ENCODE measurements at places on chromosomes 2 and 18.
A peak's percentile ranks its signal among the peaks of the same experiment; 100 is the strongest.

- DNase-seq, result no peak
Observed at GRCh38 chr18:56097621-56098020, 509.6 kb upstream of the TCF4 start.

- peak; percentile 44 for DNase-seq
Observed at GRCh38 chr2:38572167-38572566, 30.6 kb downstream of the HNRNPLL start.

DNA sequence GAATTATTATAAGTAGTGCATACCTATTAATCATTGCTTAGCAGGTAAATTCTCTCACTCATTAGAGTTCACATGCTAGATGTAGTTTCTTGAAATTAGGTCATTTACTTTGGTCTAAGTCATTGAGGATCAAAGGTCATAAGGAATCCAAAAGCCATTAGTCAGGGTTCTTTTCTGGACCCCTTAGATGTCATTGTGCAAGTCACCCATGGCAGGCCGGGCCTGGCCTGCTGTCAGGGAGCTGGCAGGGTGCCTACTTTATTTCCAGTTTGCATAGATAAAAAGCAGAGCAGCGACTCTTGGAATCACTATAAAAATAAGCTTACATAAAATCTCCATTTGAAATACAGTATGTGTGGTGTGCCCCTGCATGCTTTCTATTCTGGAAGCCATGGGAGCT is 91.3 kb downstream of the MEIS1 start:
- DNase-seq, result no peak

DNA sequence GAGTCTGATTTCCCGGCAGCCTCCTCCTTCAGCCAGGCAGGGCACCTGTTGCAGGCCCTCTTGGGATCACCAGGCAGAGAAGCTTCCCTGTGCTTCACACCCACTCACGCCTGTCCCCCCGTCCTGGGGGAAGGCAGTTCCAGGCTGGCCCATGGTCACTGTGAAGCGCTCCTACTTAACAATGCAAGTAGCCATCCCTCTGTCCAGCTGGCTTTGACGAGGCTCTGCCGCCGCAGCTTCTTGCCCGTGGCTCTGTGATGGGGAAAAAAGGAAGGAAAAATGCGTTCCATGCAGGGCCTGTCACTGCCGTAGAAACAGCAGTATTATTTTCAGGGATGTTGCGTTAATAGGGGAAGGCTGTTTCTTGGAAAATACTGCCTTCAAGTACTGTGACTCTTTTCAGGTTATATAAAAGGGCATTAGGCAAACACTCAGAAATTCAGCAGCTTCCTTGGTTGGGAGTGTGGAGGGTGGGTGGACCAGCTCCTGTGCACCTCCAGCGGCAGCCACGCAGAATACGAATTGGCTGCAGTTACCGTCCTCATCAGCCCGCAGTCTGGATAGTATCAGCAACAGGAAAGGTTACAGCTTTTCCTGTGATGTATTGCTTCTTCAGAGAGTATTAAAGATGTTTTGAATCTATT is 232.3 kb downstream of the KLHL29 start:
- DNase-seq, result no peak

- DNase-seq, result no peak
Observed at GRCh38 chr18:75168619-75169018, 40.3 kb downstream of the PTGR3 start.

- no peak for DNase-seq
Observed at GRCh38 chr2:235206980-235207579, 255.3 kb downstream of the SH3BP4 start.

DNA sequence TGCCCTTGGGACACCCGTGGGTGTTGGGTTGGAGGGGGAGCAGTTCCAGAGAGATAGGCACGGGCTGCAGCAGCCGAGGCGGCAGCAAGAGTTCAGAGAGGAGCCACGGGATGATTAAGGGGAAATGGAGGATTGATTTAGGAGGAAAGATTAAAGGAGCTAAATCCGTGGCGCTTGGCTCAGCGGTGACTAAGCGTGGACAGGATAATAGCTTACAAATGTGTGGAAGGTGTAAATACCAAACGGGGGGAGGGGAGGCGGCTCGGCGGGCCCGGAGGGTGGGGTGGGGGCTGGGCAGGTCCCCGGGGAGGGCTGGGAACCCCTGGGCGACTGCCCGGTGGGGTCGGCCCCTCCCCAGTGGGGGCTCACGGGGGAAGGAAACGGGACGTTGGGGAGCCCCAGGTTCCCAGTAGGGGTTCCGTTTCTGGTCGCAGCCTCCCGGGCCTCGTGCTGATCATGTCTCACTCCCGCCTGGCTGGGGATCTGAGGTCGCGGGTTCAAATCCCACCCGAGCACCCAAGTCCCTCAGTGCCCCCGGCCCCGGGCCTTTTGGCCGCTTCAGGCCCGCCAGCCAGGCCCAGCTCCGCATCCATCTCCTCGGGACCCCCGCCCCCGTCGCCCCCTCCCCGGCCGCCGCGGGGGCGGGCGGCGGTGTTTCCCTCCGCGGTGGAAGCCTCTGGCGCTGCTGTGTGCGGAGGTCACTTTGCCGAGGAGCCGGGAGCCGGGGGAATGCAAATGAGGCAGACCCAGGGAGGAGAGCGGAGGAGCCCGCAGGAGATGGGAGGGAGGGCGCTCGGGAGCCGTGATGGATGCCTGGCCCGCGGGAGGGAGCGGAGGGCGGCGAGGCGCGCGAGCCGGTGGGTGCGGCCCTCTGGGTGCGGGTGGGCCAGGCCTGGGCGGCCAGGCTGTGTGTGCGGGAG is 8.1 kb downstream of the ASIC4 start:
- no peak for DNase-seq

DNA sequence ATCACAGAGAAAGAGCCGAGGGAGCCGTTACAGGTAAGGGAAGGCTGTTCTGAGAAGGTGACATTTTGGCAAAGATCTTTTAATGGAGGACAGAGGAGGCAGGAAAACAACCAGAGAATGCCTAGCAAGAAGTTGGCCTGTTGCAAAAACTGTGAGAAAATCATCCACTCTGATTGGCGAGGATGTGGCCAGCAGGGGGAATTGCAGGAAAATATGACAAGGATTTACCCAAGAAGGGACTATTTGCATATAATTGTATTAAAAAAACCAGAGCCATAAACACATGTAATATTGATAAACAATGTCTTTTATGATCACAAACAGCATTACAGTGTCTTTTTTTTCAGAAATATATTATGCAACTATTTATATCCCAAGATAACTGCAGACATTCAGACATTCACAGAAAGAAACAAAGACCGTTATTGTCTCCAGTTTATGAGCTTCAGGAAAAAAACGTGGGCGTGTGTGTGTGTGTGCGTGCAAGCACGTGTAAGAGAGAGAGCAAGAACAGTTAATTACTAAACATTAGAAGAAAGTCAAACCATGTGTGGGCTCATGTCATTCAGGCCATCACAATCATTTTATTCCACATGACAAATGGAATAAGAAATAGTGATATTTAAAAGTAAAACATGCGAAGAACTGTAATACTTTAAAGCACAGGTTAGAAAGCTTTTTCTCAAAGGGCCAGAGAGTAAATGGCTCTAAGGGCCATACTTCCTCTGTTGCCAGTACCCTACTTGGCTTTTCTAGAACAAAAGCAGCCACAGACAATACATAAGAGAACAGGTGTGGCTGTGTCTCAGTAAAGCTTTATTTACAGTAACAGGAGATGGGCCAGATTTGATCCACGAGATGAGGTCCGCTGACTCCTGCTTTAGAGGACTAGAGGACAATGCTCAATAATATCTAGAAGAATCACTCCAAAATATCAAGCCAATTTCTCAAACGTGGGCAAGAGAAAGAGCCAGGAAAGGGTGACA is 324.1 kb downstream of the DLGAP1 start:
- DNase-seq, result no peak

GRCh38 chr18:34911661-34912384 is 129.4 kb upstream of the MAPRE2 start:
- DNase-seq, result no peak

- no peak for DNase-seq
Observed at GRCh38 chr2:224033601-224034000, 5.5 kb downstream of the SERPINE2 start.

GRCh38 chr18:10258836-10259474 is 195.5 kb upstream of the APCDD1 start:
- no peak for DNase-seq

GRCh38 chr18:7488571-7488970 is 78.5 kb upstream of the PTPRM start:
- DNase-seq, result no peak

GRCh38 chr2:1321321-1321720 is 91.9 kb upstream of the TPO start:
- DNase-seq, result no peak

DNA sequence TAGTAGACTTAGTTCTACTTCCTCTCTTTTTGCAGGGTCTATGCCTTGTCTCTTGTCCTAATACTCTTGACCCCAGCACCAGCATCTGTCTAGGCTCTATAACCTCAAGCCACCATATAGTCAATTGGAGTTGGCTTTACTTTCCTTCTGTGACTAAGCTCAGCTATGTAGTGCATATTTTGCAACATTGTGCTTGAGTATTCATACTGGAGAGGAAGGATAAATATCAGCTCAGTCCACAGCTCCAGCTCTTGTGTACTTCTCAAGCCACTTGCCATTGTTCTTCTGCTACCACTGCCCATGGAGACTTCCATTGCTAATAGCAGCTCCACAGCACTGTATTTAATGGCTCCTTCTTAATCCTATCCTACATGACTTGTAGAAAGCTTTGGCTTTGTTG is 35.5 kb upstream of the CD28 start:
- DNase-seq, result no peak

DNA sequence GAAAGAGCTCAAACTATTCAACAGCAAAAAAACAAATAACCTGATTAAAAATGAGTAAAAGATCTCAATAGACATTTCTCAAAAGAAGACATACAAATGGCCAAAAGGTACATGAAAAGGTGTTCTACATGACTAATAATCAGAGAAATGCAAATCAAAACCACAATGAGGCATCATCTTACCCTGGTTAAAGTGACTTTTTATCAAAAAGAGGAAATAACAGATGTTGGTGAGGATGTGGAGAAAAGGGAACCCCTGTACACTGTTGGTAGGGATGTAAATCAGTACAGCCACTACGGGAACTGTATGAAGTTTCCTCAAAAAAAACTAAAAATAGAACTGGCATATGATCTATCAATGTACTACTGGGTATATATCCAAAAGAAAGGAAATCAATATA is 39.8 kb upstream of the TMEM163 start:
- no peak for DNase-seq

GRCh38 chr18:28736223-28736622 is 559.3 kb upstream of the CDH2 start:
- DNase-seq, result no peak

GRCh38 chr18:29596959-29597358 is 1420.0 kb upstream of the CDH2 start:
- DNase-seq, result no peak

GRCh38 chr2:7930800-7931635 is 750.8 kb upstream of the ID2 start:
- DNase-seq, result no peak

GRCh38 chr2:75012080-75012479 is 53.6 kb downstream of the POLE4 start:
- no peak for DNase-seq

DNA sequence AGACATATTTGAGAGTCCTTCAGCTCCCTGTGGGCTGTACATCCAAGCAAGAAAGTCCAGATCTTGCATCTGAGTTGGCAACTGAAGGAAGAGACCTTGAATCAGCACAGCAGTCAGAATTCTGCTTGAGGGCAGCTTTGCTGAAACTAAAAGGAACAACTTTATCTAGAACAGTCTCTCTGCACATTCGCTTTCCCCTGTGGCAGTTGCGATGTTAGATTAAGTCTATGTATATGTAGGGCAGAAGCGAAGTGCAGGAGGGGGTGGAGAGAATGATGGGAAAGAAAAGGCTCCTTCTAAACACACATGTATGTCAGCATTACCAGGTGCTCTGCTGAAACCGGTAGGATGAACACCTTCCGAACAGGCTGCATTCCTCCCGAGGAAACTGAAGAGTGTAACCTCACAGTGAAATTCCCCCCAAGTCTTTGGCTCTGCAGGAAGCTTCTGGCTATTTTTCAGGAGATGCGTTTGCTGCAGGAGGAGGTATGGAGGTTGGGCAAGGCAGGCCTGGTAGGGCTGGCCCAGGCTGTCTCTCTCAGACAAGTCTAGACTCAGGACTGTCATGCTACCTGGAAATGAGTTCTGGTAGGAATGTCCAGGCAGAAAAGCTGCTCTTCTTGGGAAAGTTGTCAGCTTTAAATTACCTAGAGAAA is 70.0 kb upstream of the ATL2 start:
- no peak for DNase-seq

GRCh38 chr2:23720705-23721453 is 206.0 kb downstream of the ATAD2B start:
- no peak for DNase-seq

GRCh38 chr2:233381638-233381995 is 27.3 kb downstream of the DGKD start:
- DNase-seq, result no peak

- no peak for DNase-seq
Observed at GRCh38 chr2:237164474-237165042, 78.9 kb downstream of the COPS8 start.

GRCh38 chr2:107235491-107236254 is 349.7 kb upstream of the ST6GAL2 start:
- DNase-seq, result no peak

DNA sequence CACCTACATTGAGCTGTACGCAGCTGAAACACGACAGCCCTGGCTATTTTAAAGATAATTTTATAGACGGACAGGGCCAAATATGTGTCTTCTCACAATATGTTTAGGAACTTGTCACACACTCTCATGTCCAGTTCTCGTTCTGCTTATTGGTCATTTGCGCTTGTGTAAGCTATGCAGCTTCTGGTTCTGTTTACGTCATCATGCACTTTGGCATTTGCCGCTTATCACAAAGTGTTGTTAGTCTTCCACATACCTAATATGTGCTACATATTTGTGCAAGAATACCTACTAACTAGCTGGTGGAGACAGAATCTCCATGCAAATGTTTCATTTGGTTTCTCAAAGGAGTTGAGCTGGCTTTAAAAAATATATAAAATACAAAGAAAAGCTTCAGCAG is 7.5 kb upstream of the ZNF516 start:
- no peak for DNase-seq

DNA sequence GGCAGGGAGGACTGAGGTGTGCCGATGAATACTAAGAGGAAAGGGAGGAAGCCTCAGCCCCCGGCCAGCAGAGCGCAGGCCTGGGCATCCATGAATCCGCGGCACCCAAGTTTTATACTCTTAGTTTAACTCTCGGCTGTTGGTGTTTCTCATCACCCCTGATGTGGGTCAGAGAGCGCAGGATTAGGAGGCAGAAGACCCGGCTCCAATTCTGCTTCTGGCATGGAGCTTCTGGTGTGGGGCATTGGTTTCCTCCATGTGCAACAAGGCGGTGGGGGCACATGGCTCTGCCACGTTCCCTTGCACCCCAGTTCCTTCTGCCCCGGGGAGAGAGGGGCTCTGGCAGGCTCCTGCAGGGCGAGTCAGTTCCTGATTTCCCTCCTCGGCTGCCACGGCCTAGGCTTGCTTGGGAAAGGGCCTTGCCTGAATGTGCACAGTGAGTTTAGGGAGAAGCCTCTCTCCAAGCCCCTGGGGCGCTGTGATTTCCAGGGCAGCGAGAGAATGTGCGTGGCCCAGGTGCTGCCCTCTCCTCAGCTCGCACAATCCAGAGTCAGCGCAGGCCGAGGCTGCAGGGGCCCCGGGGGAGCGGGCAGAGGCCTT is 36.2 kb upstream of the DNMT3A start:
- no peak for DNase-seq
